ENCODE measurements at places on chromosomes 1 and 21.

- DNase-seq, result peak; percentile 71
Observed at GRCh38 chr1:107100331-107100984, 40.4 kb upstream of the NTNG1 start.

- DNase-seq, result peak; percentile 81
Observed at GRCh38 chr21:41768437-41769042, 1.7 kb upstream of the RIPK4 start.

DNA sequence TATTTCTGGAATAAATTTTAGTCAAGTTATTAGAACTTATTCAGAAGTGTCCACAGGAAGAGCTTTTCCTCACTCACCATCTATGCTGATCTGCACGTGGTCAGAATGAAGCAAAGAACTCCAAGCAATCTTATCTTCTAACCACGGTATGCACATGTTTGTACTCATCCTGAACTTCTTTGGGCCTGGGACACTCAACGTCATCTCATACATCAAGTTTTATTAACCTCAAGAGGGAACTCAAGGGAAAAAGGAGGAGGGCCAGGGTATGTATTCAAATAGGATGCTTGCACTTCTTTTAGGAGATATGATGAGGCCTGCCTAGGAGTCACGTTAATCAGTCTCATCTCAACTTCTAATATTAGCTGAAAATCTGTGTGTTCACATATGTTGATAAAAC lies 142.5 kb downstream of the C1orf94 start:
- DNase-seq, result peak; percentile 42

DNA sequence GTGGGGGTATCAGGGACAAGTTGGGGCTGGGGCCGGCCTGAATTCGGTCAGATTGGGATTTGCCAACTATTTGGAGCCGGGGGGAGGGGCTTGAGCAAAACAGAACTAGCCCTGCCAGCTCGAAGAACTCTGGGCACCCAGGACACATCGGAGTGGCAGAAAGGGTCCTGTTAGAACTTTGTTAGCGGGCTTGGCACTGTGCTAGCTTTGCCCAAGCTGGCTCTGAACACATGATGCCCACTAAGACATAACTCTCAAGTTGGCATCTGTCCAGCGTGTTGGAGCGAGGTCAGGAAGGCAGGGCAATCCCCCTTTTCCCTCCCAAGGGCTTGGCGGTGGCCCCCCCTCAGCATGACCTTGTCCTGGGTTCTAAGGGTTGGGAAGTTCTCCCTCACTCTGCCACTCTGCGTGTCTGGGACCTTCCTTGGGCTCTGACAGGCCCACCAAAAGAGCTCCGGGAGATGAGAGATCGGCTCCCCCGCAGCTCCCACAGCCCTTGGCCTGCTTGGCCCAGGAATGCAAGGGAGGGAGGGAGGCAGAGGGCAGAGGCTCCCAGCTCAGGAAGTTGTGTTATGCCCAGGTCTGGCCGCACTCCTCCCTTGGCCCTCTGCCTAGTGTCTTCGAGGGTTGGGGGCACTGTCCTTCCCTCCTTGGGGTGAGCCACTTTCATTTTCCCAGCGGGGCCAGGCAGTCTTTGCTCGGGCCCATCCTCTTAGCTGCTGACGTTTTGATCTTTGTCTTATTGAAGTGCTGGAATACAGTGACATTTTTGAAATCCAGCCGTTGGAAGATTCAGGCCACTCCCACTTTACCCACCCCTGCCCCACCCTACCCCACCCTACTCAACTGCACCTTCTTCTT lies 1.2 kb downstream of the LMNA start:
- DNase-seq, result peak; percentile 45

DNA sequence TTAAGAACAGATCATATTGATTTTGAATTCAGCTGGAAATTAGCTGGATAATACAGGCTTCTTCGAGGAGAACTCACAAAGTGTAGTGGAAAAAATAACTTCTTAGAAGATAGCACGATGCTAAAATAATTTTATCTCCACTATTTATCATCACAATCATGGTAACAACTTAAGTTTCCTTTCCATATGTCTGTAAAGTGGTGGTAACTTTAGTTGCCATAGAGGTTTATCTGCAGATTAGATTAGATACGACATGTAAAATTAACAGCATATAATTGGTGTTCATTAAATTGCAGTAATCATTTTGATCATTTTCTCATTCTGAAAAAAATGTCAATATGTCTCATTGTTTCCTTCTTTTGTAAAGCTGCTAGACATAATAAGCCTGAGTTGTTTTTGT lies 921.5 kb downstream of the KCNT2 start:
- DNase-seq, result no peak

DNA sequence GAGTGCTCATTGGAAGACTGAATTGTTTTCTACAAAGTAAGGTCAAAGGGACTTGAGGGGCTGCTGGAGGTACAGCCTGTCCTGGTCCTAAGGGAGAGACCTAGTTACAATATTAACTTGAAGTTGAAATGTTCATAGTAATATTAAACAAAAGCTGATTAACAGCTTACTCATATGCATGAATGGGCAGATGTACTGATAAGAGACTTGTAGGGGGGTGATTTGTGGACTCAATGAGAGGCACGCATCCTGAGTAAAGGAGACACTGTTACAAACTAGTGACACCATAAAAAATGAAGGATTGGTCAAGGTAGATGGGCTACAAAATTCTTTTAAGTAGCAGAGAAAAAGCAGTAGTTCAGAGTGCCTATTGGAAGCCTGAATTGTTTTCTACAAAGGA lies 2.7 kb downstream of the HSD11B1 start:
- DNase-seq, result no peak

- no peak for DNase-seq
Observed at GRCh38 chr1:28984311-28984684, 69.9 kb downstream of the EPB41 start.

Measured in fibroblast of skin of abdomen (primary cell).